ENCODE measurements at places on chromosomes 11 and 22. TPM values are rescaled to one million over a fixed set of nuclear protein-coding genes. Genes with fewer than 3 reads are reported as not detected.
A peak's percentile ranks its signal among the peaks of the same experiment; 100 is the strongest.

Gene DEUP1
- 1.2 TPM for polyA plus RNA-seq

DNA sequence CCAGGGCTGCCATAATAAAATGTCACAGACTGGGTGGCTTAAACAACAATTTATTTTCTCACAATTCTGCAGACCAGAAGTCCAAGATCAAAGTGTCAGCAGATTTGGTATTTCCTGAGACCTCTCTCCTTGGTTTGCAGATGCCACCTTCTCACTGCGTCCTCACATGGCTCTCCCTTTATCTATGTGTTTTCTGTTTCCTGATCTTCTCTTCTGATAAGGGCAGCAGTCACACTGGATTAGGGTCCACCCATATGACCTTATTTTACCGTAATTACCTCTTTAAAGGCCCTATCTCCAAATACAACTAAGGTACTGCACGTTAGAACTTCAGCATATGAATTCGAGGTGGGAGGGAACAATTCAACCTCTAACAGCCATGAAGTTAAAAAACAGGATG lies 238.9 kb upstream of the API5 start:
- no peak for DNase-seq

DNA sequence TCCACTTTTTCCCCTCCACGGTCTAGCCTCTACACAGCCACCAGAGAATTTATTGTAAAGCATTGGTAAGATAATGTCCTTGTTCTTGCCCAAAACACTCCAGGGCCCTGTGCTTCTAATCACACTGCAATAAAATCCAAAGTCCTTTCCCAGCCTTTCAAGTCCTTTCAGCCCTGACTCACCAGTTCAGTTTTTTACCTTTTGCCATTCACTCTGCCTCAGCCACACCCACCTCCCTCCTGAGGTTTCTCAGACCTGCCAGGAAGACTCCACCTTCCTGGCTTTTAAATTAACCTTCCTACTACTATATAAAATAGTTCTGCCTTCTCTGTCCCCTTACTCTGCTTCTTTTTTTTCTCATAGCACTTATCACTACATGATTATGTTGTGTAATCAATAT lies 91.0 kb upstream of the ARHGAP32 start:
- DNase-seq, result no peak

DNA sequence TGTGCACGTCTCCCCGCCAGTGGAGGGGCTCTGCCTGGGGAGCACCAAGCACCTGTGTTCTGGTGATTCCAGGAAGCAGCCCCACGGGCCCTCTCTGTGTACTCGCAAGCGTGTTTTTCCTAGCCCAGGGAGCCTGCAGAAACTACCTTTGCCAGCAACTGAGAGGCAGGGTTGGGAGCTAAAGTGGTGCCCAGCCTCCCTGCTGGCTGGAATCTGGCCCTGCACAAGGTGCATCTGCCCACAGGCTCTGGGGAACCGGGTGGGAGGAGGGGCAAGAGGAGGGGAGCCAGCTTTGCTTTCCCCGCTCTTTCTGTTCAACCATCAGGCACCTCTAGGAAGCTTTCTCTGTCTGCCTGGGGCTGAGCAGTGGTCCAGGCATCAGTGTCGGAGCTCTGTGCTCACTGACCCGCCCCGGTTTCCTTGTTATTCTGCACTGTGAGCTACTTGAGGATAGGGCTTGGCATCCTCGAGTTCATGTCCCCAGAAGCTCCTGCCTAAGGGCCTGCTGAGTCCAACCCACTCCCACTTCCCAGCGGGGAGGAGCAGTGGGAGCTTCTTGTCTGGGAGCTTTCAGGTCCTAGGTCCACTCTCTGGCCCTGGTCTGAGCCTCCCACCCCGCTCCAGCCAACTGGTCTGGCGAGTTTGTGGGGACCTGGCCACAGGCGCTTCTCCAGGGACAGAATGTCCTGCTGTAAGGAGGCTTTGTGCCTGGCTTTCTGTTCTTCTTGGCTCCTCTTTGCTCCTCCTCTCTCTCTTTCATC lies 14.9 kb downstream of the DAGLA start:
- no peak for DNase-seq

Gene INSC
- 0.86 TPM for polyA plus RNA-seq

- DNase-seq, result no peak
Observed at GRCh38 chr22:39601180-39601535, 30.6 kb downstream of the CACNA1I start.

DNA sequence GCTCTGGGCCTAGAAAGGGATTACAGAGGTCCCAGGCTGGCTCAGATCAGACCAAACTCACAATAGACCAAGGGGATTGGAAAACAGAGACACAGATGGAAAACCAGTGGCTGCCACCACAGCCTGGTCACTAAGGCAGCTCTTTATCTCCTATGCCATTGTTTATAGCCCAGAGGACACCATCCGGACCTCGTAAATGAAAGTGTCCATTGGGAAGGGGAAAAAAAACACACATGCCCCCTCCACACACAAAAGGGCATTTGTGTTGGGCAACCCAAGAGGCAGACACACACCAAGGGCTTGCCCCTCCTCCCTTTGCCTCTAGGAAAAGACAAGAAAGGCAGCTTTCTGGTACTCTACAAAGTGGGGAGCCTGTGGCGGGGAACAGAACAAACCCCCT lies 85.9 kb downstream of the GAB2 start:
- DNase-seq, result no peak

GRCh38 chr11:125162743-125163142 lies 1.8 kb upstream of the PKNOX2 start:
- no peak for DNase-seq

DNA sequence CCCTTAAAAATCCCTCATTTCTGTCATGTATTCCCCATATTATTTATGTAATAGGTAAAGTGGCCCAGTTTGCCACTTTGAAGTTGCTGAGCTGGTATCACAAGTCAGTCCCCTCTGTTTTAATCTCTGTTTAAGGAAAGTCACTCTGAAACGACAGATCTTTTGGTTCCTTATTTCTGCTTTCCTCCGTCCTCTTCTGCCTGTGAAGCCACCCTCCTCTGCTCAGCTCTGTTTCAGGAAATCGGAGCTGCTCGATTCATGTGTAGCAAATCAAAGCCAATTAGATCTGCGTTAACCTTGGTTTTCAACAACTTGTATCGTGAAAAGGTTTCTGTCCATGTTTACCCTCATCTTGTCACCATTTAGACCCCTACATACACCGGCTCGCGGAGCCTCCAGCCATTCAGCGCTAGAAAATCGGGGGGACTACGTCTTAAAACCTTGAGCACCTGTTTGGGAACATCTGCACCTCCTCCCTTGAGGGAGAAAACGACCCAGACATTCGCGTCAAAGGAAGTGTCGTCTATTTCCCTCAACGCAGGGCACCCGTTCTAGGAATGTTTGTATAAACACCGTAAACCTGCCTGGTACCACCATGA lies 576 bp upstream of the SC5D start:
- DNase-seq, result no peak

Gene RTN4RL2
- polyA plus RNA-seq, result 1.4 TPM

- no peak for DNase-seq
Observed at GRCh38 chr11:8080674-8081590, at the start of gene TUB. Gene TUB, plus strand, starts transcription at chr11:8081211. Its CDS starts 300 bp downstream, at chr11:8081511.

DNA sequence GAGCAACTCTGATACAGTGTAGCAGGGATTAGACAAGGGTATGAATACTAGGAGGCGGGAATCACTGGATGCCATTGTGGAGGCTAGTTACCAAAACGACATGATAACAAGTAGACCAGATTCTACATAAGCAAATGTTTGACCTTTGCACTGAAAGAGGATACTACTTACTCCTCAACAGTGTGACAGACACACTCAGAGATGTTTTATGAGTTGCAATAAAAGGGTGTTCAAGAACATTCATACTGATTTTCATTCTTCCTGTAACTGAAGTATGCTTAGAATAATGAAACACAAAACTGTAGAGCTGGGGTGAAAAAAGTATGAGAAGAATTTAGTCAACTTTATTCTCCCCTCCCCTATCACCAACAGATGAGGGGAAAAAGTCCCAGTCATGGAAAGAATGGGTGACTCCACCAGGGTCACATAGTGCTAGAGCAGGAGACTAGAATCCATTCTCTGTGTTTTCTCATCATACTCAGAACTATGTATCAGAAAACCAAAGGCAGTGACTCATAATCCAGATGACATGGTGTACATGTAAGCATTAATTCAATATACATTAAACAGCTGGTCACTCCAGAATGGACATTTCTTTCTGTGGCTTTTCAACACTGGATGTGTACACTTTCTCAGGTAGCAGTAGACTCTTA lies 32.8 kb downstream of the ARHGAP20 start:
- no peak for DNase-seq

Gene KRTAP5-10
- 0.24 TPM for polyA plus RNA-seq

Gene YWHAH
- polyA plus RNA-seq, result 148 TPM

GRCh38 chr11:57390535-57390934 lies at the start of gene PRG2:
Gene PRG2, minus strand, starts transcription at chr11:57390650. Its CDS starts 706 bp downstream, at chr11:57389944.
- no peak for DNase-seq

Gene ADSL
- polyA plus RNA-seq, result 109 TPM

Gene PELI3
- polyA plus RNA-seq, result 4.7 TPM

Gene OR52H1
- not detected for polyA plus RNA-seq

DNA sequence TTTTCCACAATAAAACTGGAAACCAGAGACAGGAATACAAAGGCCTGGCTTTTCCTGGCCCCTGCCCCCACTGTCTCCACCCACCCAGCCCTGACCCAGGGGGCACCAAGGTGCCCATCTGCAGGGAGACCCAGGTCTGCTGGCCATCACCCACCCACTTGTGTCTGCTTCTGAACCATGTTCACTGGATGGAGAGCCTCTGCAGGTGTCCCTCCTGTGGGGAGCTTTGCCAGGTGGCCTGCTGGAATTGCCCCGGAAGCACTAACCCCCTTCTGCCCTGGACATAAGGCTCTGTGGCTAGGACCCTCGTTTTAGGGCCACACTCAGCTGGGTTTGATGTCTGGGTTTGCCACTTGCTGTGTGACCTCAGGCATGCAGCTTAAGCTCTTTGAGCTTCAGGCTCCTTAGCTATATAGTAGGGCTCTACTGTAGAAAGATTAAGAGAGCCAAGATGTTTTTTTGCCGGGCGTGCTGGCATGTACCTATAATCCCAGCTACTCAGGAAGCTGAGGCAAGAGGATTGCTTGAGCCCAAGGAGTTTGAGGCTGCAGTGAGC lies 3.9 kb downstream of the SCARF2 start:
- no peak for DNase-seq

- DNase-seq, result no peak
Observed at GRCh38 chr22:45235851-45236342, 4.8 kb downstream of the KIAA0930 start.

DNA sequence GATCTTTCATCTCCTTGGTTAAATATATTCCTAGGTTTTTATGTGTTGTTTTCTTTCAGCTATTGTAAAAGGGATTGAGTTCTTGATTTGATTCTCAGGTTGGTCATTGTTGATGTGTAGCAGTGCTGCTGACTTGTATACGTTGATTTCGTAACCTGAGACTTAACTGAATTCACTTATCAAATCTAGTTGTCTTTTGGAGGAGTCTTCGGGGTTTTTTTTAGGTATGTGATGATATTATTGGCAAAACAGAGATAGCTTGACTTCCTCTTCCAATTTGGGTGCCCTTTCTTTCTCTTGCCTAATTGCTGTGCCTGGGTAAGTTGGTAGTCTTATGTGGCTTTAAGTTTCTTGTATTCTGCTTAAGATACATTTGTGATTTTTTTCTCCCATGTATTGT lies 52.8 kb downstream of the CBL start:
- DNase-seq, result no peak

DNA sequence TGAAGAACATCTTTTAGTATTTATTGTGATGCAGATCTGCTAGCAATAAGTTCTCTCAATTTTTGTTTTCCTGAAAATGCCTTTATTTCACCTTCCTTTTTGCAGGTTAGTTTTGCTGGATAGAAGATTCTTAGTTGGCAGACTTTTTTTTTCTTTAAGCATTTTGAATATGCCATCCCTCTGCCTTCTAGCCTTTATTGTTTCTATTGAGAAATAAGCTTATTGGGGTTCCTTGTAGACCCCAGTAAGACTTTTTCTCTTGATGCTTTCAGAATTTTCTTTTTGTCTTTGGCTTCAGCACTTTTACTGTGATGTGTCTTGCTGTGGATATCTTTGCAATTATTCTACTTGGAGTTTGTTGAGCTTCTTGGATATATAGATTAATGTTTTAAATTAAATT lies 160.6 kb downstream of the PGR start:
- no peak for DNase-seq

DNA sequence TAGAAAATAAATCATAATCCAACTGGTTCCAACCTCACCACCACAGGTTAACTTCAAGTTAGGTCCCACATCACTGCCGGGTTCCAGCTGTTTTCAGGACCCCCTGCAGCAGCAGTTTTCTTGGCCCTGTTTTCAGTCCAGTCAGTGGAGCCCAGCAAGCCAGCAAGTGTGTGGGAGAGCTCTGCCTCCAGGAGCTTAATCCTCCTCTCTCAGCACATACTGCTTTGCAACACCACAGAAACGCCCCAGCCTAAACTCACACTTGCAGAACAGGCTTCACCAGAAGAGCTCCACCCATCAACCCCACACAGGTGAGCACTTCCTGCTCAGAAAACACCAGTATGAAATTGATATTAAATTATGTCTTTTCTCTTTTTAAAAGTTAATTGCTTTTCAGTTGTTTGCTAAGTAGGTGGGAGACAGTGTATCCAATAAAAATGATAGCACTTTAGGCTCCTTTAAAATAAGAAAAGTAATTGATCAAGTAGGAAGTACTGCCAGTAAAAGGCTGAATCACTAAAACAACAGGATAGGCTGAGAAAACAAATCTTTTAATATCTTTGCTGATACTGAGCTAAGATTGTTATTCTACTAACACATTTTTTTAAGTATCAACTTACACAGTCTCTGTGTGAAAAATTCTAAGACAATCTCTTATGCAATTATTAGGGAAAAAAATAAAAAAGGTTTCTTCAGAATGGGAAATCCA lies 81.5 kb upstream of the TP53AIP1 start:
- DNase-seq, result peak; percentile 30

Gene TCN1
- not detected for polyA plus RNA-seq

Gene C11orf16
- 0.90 TPM for polyA plus RNA-seq

DNA sequence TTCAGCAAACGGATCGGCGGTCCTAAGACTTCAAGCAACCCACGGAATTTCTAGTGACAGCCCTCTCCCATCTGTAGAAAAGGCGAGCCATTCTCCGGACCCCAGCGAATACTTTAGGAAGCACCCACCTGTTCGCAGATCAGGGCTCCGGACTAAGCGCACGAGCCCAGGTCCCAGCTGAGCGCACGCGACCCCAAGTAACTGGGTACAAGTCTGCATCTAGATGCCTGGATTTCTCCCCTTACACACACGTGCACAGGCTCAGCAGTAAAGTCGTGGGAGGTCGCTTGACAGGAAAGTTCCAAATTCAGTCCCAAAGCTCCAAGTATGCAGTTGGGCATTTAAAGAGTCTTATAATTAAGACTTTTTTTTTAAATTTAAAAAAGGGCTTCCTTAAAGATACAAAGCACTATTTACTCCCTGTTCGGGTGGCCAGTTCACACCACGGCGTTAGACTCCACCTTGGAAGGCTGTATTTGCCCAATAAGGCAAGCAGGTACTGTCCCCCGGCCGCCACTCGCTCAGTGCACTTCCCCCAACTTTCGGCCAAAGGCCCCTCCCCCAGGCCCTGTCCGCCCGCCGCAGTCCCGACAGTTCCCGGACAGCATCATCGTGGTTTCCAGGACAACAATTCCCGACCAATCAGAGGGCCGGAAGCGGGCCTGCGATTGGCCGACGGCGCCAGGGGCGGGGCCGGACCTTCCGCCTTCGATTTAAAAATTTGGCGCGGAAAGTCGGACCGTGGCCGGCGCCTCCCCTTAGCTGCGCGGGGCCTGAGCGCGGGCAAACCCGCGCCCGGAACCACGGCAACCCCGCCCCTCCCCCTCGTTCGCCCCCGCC lies at the start of gene E2F8:
Gene E2F8, minus strand, starts transcription at position 526 of the 840 bp plus-strand sequence. CDS start 824 bp downstream, outside the sequence.
- peak; percentile 88 for DNase-seq

All from right renal cortex interstitium (tissue), 3 donors.